ENCODE measurements at places on chromosomes 13 and 19.

GRCh38 chr13:46553521-46553885 is 533 bp downstream of the LRCH1 start:
- DNase-seq: no peak

DNA sequence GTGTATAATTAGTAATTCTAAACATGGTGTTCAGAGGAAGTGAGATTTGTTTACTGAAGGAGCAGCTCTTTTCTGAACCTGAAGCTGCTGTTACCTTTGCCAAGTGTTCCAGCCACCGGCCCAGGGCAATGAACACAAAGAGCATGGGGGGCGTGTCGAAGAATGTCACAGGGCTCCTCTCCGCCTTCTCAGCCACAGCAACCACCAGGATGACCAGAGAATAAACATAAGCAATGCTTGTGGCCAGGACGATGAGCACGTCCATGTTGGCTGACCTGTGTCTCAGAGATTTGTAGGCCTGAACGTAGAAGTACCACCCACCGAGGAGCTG is 53.1 kb downstream of the ATP7B start:
- peak; percentile 85 for DNase-seq

DNA sequence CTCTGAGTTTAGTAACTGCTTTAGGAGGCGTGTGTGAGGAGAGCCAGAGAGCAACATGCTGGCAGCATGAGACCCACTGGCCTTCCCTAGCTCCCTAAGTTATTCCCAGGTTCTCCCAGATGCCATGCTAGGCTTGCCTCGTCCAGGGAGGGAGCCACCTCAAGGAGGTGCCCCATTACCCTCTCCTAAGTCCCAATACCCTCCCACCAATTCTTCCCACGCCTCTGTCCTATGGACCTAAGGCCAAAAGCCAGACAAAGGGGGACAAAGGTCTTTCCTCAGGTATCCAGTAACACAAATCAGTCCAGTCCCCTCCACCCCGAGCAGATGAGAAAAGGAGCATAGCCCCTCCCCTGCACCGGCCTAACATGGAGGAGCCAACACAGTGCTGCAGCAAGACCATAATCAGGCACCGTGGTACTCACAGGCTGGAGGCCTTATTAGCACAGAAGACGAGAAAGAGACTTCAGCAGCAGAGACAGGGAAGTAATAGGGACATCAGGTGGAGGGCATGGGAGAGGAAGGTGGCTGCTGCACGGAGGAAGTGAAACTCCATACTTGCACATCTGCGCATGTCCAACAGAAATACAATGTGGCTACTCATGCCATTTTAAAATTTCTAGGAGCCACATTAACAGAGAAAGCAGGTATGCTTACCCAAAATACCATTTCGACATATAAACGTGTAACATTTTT is 46.3 kb downstream of the BRD4 start:
- no peak for DNase-seq

DNA sequence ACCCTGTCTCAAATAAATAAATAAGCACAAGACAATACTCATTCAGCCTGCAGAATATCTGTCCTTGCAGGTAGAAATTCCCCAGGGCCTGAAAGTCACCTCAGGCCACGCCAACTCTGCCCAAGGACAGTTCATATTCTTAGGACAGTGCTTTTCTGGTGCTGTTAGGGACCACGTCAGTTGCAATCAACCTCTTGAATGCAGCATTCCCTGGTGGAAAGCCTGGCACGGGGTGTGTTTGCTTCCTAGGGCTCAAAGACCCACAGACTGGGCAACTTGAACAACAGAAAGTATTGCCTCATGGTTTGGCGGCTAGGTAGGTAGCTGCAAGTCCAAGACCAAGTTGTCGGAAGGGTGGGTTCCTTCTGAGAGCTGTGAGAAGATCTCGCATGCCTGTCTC is 160.3 kb downstream of the KCTD15 start:
- no peak for DNase-seq

GRCh38 chr19:35109395-35110112 is 6.1 kb upstream of the FXYD3 start:
- peak; percentile 74 for DNase-seq

DNA sequence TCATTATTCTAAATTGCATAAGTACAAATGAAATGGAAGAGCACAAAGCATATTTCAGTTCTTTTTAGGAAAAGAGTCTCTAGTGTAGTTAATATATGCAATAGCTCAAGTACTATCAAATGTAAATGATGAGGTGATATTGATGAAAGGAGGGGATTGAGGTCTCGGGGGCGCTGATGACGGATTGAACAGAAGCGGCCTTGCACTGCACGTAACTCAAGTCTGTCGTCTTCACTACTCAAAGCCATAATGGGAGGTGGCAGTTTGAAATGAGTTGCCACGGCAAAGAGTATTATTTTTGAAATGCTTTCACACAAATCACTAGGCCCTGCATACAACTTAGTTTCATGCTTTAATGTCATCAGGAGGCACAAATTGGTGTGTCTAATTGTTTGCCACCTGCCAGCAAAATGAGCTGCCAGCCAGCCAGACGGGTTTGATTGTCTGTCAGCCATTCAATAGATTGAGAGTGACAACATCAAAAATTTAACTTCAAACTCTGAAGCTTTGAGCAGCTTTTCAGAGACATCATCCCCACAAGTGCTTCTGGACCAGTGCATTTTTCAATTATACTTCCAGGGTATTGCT is 256.6 kb downstream of the NBEA start:
- DNase-seq: no peak

- DNase-seq: no peak
Observed at GRCh38 chr13:42865768-42866102, 84.4 kb downstream of the FAM216B start.

GRCh38 chr19:3949997-3950859 is 17.4 kb downstream of the NMRK2 start:
- no peak for DNase-seq

GRCh38 chr13:31011193-31011860 is 78.9 kb downstream of the TEX26 start:
- no peak for DNase-seq

- DNase-seq: peak; percentile 75
Observed at GRCh38 chr19:43901395-43902390, 33.4 kb downstream of the ZNF45 start.

DNA sequence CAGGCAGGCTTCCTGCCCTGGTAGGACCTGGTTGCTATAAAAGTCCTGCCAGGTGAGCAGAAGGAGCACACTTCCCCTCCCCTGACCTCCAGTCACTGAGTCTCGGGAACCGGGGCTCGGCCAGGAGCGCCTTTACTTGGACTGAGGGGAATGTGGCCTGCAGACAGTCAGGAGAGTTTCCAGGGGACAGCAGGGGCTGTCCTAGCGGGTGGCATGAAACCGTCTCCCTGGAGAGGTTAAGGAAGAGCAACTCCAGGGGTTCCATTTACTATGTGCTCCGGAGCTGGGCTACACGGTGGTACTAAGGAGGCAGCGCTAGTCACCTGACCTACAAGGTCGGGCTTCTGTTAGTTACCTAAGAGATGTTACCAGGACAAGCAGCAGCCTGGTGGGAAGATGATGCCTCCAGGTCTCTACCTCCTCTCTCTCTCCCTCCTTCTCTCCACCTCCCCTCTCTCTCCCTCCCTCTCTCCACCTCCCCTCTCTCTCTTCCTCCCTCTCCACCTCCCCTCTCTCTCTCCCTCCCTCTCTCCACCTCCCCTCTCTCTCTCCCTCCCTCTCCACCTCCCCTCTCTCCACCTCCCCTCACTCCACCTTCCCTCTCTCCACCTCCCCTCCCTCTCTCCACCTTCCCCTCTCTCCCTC is 4.1 kb upstream of the CNOT3 start:
- DNase-seq: no peak

GRCh38 chr19:13110099-13110610 is 6.4 kb downstream of the TRMT1 start:
- no peak for DNase-seq

DNA sequence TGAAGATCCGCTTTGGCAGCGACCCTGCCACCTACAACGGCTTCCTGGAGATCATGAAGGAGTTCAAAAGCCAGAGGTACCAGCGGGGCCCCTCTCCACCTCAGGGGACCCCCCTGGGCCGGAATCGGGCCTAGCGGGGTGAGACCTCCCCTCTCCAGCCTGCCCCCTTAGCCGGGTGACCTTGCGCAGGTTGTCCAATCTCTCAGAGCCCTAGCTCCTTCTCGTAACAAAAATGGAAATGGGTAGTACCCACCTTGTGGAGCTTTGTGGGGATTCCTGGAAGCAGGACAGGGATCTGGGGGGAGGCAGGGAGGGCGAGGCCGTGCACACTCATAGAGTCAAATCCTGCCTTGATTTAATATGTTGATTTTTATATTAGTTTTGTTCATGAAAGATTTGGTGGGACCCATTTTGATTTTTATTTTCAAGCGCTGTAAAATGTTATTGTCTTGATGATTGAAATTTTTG is 658 bp downstream of the SIN3B start:
- no peak for DNase-seq

DNA sequence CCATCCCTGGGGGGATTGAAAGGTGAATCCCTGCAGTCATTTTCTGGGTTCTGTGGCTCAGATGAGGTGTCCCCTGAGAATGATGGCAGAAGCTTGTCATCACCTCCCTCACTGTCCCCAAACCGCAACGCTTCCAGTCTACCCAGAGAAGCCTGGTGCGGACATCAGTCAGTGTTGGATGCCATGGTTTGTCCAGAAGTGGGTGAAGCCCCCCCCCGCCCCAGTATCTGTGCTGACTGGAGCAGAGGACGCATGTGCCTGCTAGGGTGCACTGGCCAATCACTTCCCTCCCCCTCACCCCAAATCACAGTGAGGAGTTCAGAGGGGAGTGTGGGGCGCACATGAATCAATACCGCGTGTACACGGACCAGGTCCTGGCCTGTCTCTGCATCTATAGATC is 150.5 kb downstream of the TEX29 start:
- no peak for DNase-seq

GRCh38 chr13:27620377-27621115 is at the start of gene LNX2:
TSS of gene LNX2 (minus strand) at chr13:27620529. CDS start at chr13:27581703, 38,826 bp downstream.
- DNase-seq: peak; percentile 99

GRCh38 chr19:2221250-2221831 is 14.8 kb downstream of the PLEKHJ1 start:
- no peak for DNase-seq
